NCI-H774 (cell line): ENCODE measurements at places on chromosomes 3 and 15.

DNA sequence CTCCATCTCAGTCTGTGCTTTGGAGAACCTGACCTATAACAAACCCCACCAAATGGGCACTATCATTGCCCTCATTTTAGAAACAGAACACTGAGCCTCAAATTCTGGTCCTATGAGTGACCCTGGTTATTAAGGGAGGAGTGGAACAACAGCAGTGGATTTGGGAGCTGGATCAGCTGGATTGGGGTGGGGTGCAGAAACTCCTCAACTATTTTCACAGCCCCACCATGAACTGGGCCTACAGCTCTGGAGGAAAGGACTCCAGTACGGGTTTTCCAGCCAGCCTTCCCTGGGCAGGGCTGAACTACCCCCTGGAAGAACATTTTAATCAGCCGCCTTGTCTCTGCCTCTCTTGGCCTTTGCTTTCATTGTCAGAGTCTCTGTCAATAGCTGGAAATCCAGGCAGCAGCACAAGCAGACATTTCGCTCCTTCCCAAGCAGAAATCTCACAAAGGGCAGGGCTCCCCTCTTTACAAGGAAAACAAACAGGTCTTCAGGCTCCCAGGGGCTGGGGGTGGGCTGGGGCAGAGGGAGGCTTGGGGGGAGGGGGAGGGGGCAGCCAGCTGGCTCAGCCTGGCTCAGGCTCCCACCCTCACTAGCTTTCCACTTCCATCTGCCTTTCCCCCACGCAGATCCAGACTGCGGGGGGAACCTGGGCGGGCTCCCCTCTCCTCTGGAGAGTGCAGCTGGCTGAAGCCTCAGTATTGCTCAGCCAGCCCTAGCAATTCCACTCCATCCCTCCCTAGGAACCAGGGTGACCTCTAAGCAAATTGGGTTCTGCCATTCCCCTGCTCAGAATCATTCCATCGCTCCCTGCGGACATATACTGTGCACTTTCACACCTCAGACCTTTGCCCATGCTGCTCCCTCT is 13.7 kb upstream of the TLE3 start:
- DNase-seq = peak; percentile 49

DNA sequence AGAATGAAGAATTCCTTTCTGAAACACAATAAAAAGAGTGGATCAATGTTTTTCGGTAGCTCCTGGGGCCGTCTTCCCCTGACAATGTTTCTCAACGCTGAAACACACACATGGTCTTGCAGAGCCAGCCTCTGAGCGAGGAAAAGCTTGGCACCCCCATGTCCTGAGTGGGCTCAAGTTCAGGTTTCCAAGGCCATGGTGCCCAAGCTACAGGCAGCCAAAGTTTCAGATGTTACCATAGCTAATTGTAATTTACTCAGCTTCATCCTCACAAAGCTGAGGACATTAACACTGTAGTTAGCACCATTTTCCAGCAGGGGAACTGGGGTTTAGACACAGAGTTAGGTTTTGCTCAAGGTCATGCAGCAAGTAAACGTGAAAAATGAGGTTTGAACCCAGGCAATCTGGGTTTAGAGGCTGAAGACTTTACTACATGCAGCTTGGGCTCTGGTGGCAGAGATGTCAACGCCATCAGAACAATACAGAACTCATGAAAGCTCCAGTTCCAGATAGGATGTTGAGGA is 199.1 kb downstream of the TJP1 start:
- no peak for DNase-seq

- no peak for DNase-seq
These were observed 139.1 kb downstream of the CHST2 start for GRCh38 chr3:143258692-143259091.

- no peak for DNase-seq
These were observed 23.5 kb downstream of the KLHL25 start for GRCh38 chr15:85771271-85771670.

DNA sequence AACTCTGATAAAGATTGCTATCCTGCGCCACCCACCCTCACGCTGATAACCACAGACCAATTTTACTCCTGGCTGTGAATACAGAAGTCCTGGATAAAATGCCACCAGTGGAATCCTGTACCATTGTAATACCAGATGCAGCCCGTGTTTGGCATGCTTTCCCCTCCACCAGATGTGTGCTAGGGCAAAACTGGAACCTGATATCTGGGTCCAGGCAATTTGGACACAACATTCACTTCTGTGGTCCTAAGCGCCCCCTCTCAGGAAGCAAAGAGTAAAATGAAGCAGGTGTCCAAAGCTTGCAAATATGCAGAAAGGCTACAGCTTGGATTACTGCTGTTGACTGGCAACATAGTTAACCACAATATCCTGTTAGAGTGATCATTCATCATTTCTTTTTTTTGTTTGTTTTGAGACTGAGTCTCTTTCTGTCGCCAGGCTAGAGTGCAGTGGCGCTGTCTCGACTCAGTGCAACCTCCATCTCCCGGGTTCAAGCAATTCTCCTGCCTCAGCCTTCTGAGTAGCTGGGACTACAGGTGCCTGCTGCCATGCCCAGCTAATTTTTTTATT is 32.8 kb downstream of the LOXL1 start:
- DNase-seq = no peak

DNA sequence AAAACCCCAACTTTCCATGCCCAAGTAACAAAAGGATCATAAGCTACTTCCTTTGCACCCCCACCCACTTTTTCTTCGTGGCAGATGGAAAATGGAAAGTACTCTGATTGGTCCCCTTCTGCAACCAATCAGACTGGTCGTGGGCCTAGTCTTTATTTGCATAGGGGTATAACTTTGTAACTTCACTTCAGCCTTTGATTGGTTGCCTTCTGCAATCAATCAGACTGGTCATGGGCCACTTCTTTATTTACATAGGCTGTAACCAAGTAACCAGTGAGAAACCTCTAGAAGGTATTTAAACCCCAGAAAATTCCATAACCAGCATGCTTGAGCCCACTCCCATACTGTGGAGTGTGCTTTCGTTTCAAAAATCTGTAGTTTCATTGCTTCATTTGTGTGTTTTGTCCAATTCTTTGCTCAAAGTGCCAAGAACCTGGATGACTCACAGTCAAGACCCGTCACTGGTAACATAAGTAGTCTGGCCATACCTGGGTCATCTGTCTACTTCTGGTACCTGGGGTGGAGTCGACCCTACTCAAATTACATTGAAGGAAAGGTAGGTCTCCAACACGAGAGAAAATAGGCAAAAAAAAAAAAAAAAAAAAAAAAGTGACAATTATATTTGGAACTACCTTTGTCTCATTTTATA is 41.9 kb downstream of the CMTM8 start:
- DNase-seq = no peak

DNA sequence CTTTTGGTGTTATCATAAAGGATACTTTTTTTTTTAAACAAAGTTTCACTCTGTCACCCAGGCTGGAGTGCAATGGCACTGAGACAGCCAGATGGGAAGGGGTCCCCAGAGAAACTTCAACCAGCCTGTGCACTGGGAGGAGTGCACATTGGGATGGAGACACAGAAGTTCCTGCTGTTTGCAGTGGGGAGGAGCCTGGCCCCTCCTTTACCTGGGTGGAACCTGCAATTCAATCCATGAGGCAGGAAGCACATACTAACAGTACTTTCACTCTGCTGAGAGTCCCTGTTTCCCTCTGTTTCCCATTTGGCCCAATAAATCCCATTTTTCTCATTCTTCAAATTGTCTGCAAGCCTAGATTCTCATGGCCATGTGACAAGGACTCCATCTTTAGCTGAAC is 42.3 kb upstream of the LHFPL4 start:
- DNase-seq = no peak

GRCh38 chr15:101637919-101638318 is 14.3 kb downstream of the TM2D3 start:
- no peak for DNase-seq

GRCh38 chr3:128859630-128860029 is 19.8 kb upstream of the ACAD9 start:
- no peak for DNase-seq

- DNase-seq = no peak
These were observed 92.8 kb downstream of the TFG start for GRCh38 chr3:100802126-100802525.

DNA sequence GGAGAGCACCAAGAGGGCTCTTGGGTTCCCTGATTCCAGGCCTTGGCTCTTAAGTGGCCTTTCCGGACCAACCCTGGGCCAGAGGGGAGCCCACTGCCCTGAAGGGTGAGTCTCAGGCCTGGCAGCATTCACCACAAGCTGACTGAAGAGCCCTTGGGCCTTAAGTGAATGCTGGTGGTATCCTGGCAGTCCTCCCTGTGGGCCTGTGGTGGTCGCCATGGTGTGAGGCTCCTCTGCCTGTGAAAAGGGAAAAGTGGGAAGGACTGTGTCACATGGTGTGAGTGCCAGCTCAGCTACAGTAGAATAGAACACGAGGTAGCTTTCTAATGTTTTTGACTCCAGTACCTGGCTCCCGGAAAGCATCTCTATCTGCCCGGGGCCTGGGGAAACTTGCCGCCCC is 15.3 kb downstream of the CHDH start:
- DNase-seq = no peak

DNA sequence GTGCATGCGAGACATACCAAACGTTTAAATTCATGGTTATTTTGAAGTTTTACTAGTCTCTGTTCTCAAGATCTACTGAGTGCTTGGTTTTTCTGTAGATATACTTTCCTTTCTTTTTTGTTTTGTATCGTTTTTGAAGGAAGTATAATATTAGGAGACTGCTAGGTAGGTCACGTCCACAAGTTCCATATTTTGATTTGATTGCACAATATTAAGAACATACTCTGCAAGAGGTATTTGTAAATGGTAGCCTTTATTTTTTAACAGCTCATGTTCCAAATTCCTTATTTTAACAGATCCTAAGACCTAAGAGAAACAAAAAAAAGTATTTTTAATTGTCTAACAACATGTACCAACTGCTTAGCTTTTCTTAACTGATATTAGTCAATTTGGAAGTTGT is 156.7 kb downstream of the SERPINI1 start:
- DNase-seq = no peak

DNA sequence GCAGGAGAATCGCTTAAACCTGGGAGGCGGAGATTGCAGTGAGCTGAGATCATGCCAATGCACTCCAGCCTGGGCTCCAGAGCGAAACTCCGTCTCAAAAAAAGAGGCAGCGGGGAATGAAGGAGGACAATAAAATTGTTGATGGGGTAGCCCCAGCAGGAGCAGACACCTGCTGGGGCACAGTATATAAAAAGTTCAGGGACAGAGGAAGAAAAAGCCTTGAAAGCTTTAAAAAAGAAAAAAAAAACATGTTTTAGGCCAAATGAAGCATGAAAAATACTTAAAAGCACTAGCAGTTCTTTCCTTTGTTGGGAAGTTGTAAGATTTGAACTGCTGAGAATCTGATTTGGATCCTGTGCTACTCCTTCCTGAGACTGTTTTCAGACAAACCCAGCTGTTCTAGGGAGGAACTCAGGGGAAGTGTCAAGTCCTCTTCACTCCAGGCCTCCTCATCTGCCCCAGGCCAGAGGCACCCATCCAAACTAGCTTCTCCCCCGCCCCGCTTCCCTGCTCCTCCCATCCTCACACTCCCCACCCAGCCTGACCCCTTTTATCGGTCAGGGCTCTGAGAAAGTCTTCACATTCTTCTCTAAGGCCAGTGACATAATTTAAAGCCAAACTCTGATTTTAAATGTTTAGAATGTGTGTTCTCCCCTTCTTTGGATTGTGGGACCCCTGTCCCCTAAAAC is 4.9 kb downstream of the IL17RD start:
- no peak for DNase-seq

- DNase-seq = no peak
These were observed 486.4 kb downstream of the FHIT start for GRCh38 chr3:60764870-60765269.

DNA sequence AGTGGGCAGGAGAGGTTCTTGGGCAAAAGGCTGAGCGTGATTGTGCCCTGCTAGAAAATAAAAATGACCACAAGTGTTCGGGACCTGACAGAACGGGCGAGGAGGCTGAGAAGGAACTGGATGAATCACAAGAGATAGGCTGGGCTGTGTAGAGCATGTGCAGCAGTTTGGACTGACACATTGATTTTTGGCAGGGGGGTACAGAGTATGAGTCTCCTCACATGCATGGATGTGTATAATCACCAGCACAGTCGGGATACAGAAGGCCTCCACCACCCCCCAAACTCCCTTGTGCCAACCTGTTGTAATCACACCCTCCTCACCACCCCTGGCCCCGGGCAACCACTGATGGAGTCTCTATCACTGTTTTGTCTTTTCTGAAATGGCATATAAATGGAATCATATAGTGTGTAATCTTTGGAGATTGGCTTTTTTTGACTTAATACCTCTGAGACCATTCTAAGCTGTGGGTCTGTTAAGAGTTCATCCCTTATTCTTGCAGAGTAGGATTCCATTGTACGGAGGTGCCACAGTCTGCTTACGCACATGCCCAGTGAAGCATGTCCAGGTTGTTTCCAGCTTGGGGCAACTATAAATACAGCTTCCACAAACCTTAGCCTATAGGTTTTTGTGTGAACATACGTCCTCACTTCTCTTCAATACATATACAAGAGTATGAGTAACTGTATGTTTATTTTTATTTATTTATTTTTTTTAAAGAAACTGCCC is 438.8 kb downstream of the FOXP1 start:
- DNase-seq = no peak

GRCh38 chr15:41734079-41734478 is 40.2 kb upstream of the MAPKBP1 start:
- DNase-seq = no peak

- no peak for DNase-seq
These were observed 659.3 kb downstream of the ROBO2 start for GRCh38 chr3:77699125-77699691.

DNA sequence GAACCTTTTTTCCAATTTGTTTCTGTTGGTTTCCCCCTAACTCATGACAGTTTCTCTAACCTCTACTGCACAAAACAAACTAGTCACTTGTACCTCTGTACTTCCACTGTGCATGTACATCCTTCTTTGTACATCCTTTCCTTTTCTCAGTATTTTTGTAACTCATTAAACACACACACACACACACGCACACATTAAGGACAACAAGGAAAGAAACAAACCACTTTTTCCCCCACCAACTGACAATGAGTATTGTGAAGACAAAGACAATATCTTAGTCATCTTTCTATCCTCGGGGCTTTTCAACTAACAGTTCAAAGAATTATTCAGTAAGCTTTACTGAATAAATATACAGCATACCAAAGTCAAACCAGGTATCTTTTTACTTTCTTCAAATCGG is 170.5 kb downstream of the VPS13C start:
- DNase-seq = no peak

DNA sequence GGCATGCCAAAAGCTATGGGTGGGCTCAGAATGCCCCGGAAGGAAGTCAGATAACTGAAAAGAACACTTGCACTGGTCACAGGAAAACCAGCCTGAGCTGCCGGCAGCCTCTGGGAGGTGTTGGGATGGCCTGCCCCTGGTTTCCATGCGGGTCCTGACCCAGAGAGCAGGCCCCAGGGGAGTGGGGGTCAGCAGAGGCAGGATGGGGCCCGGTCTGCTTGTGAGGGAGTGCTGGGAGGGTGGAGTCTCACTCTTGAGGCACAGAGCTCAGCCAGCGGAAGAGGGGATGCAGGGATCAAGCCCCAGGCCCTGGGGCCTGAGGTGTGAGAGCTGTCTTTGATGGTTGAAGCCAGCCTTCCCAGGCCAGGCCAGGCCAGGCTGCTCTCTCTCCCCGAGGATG is 2.4 kb upstream of the RPUSD3 start:
- no peak for DNase-seq

GRCh38 chr15:68277131-68277602 is 378 bp upstream of the FEM1B start:
- peak; percentile 57 for DNase-seq

GRCh38 chr3:4140921-4141320 is 162.2 kb upstream of the SETMAR start:
- DNase-seq = no peak

- no peak for DNase-seq
These were observed 10.7 kb upstream of the CYP8B1 start for GRCh38 chr3:42886294-42886822.

GRCh38 chr3:172179680-172180399 is 140.5 kb downstream of the FNDC3B start:
- no peak for DNase-seq
